ENCODE measurements at places on chromosomes 4 and X. TPM values are rescaled to one million over a fixed set of nuclear protein-coding genes. Genes with fewer than 3 reads are reported as not detected.

The GRK4 gene
- total RNA-seq, result 4.6 TPM

The INTS6L gene
- total RNA-seq, result 4.7 TPM

The FAM47B gene
- not detected for total RNA-seq

The FHL1 gene
- 43.4 TPM for total RNA-seq

The MAGEA11 gene
- total RNA-seq, result not detected

The PPP2R2C gene
- total RNA-seq, result under 0.01 TPM

The TNMD gene
- not detected for total RNA-seq

The TRAM1L1 gene
- total RNA-seq, result 0.57 TPM

The IRF2 gene
- 26.3 TPM for total RNA-seq

The BDH2 gene
- total RNA-seq, result 25.5 TPM

The CPZ gene
- total RNA-seq, result not detected

The CPLX1 gene
- 0.13 TPM for total RNA-seq

The ODAPH gene
- not detected for total RNA-seq

The RBM46 gene
- total RNA-seq, result not detected

The MMRN1 gene
- total RNA-seq, result 1,074 TPM

The PAGE3 gene
- total RNA-seq, result not detected

The ESX1 gene
- not detected for total RNA-seq

The SHISA3 gene
- total RNA-seq, result 24.2 TPM

The MAGEB4 gene
- not detected for total RNA-seq

The ERCC6L gene
- total RNA-seq, result 16.9 TPM

The SULT1B1 gene
- total RNA-seq, result 150 TPM

The TDO2 gene
- total RNA-seq, result not detected

The RS1 gene
- not detected for total RNA-seq

The WDR17 gene
- total RNA-seq, result 0.65 TPM

The SLC25A4 gene
- total RNA-seq, result 12.2 TPM

The USP17L27 gene
- total RNA-seq, result not detected

The TMEM156 gene
- 1.0 TPM for total RNA-seq

The HAND2 gene
- total RNA-seq, result 13.7 TPM

The SSX3 gene
- total RNA-seq, result not detected

The GUCY1B1 gene
- total RNA-seq, result 0.66 TPM

The PLRG1 gene
- total RNA-seq, result 99.6 TPM

The SPANXB1 gene
- total RNA-seq, result not detected

The RAB9B gene
- 0.40 TPM for total RNA-seq

The RNF150 gene
- total RNA-seq, result 0.22 TPM

The GLUD2 gene
- total RNA-seq, result 3.4 TPM

The POU3F4 gene
- not detected for total RNA-seq

The CT45A10 gene
- not detected for total RNA-seq

The PCSK1N gene
- total RNA-seq, result not detected

The GSX2 gene
- not detected for total RNA-seq

The SRPK3 gene
- not detected for total RNA-seq

The NPY1R gene
- total RNA-seq, result 0.13 TPM

The CFAP99 gene
- not detected for total RNA-seq

The CSN3 gene
- not detected for total RNA-seq

The CABS1 gene
- not detected for total RNA-seq

The ANXA3 gene
- 132 TPM for total RNA-seq

The TBX22 gene
- not detected for total RNA-seq

The RUFY3 gene
- total RNA-seq, result 45.9 TPM

The LPAR4 gene
- total RNA-seq, result 1.2 TPM

The XKRX gene
- total RNA-seq, result 0.29 TPM

The FAT1 gene
- total RNA-seq, result 2.0 TPM
